ENCODE measurements at places on chromosomes 7 and 10.

DNA sequence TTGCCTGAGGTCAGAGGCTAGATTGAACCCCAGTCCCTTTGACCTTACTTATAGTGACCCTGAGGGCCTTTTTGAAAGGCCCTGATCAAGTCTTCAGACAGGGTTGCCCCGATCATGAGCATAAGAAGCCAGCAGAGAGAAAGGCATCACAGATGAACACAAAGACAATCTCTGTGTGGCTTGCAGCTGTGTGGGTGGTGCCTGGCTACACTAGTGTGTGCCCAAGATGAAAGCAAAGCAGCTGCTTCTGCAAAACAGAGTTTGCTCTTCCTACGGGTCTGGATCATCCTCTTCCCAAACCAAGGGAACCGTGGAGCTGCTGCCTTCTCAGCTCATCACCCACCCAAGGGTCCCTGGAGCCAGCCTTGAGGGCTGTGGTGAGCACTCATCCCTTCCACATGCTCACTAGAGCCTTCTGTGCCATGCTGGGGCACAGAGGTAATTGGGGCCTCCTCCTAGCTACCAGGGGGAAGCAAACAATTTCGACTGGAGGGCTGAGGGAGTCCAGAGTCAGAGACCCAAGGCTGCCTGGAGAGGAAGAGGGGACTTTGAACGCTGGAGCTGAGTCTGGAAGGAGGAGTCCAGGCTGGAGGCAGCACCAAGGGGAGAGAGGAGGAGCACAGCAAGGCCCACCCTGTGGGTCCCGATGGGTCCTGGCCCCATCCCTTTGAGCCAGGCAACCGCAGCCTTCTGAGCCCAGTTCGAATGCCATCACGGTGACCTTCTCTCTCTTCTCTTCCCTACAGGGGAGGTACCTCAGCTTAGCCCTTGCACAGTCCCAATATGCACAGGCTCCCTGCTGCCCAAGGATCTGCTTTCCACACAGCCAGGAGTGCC, 42.3 kb downstream of the ANTXRL start:
- DNase-seq = no peak

DNA sequence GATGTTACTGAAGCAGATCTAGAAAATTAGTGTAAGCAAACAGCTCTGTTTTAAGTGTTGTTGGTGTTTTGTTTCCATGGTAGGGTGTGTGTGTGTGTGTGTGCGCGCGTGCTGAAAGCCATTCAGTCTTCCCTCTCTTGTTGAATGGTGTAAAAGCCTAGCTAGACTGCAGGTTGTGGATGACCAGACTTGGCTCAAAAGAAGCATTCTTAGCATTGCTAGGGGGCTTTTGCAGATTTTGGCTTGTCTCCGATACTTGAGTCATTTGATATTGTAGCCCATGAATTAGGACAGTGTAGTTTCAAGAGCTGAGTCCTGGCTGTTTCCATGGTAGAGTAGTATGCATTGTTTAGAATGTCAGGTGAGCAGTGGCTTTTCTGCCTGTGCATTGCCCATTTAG, 99.1 kb downstream of the SND1 start:
- DNase-seq = peak; percentile 43

DNA sequence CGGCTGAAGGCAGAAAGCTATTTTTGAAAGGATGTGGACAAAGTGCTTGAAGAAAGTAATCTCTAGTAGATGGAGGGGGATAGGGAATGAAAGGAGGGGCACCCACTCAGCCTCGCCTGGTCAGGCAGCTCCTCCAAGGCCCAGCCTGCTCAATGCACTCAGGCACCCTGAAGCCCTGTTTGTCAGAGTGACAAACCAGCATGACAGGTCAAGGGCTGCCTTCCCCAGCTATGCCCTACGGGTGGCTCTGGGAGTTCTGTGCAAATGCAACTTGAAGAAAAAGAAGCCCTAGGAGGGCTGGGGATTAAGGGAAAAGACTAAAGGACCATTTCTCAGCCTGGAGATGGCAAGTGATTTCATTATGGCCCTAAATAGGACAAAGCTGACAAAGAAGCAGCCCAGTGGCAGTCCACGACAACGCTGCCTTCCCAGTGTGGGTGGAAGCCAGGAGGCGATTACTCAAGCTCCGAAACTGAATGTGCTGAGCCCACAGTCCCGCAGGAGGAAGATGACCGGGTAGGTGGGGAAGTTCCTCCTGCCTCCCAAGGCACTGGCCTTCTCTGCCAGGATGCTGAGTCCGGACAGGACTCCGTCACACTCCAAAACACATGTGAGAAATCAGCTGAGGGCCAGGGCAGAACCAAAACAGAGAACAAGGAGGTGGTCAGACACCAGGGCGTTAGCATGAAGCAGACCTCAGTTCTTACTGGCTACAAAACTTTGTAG, 16.3 kb downstream of the LIPA start:
- DNase-seq = no peak

GRCh38 chr7:136877990-136878389, 9.5 kb downstream of the CHRM2 start:
- DNase-seq = no peak

DNA sequence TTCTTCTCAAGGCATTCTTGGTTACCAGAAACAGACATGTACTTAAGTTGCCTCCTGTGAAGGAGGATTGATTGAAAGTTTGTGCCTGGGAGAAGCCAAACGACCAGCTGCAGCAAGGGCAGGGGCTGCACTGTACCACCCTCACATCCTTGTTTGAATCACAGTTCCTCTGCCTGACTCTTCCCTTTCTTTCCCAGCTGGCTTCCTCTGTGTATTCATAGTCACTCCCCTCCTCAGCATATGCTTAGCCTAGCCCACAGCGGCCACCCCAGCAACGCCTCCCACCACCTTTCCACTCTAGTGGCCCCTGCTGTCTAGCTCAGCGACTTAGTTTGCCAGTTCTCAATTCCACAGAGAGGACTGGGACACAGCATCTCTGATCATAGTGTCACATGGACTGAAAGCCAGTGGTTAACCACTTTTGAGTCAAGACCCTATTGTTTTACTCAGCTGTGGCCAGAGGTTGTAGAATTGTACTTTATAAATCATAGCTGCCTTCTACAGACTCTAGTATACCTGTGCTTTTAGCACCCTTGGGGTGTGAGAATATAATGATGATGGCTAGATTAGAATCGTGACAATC, 643.0 kb downstream of the SUGCT start:
- no peak for DNase-seq

DNA sequence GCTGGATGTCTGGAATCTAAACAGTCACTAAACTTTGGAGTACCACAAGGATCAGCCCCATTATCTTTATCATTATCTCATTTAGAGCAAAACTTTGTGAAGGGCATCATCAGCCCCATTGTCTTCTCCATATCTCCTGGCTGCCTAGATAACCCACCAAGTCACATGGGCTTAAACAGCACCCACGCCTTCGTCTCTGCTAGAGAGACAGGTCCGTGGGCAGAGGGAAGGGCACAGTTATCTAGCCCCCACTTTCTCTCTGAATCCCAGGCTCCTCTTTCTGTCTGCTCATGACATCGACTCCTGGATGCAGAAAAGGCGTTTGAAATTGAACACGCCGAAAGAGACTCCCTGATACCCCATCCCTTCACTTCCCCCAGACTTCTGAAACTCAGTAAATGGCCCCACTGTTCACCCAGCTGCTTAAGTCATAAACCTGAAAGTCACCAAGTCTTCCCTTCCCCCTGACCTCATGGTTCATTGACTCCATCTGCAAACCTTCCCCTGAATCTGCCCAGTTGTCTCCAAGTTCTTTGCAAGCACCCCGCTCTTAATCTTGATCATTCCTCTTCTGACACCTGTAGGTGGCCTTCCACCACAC, 20.9 kb upstream of the PARD3 start:
- no peak for DNase-seq

DNA sequence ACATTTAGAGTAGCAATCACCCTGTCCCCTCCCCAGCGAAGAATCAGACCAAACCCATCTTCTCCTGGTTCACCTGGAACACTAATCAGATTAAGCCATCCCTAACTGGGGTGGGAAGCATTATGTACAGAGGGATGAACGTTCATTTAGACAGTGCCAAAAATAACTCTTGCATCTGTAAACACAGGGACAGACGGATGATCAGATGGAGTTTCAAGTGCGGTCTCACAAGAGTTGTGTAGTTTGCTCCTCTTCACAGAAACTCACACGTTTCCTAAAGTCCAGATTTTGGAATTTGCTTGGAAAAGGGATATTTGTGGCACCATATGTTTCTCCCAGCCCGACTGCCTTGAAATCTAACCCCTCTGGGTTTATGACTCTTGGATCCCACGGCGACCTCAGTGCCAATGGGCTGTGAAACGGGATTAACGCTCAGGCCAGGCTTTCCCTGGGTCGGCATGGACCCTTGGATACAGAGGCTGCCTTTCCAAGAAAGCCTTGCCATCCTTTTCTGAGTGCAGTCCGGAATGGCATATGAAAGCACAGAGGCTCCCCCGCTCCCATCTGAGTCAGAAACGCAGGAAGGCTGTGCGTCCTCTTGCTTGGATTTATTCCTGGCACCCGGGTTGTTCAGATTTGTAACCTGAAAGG, 293.2 kb upstream of the HABP2 start:
- DNase-seq = no peak

- DNase-seq = peak; percentile 32
Observed at GRCh38 chr10:79322616-79323543, 24.4 kb upstream of the PPIF start.

DNA sequence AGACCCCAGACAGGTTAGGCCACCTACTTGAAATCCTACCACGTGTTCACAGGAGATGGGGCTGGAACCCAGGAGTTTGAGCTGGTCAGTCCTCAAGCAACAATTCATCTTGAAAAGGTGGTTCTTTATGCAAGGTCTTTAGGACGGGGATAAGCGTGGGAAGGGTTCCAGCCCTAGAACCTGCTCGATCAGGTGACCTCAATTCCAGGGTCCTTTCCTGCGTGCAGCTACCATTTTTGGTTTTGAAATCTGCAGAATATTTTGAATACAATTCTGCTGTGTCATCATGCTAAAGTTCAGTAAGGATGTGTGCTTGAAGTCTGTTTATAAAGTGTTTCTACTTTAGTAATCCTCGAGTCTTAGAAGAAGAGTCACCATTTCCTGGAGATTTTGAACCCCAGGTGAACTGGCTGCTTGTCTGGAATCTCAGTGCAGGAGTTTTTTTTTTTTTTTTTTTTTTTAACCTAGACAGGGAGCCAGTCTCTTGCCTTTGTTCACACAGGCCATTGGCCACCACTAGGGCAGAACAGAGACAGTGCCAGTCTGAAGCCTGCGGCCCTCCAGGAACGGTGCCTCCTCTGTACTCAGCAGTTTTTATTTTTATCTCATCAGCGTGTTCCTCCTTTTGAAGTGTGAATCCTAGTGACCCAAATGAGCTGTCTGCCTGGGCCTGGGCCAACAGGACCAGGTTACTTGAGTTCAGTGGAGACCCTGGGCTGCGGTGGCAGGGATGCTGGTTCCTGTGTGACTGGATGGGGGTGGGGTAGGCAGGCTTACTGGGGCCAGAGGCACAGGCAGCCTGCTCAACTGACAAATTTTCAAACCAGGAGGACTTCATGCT, 54.6 kb downstream of the EEPD1 start:
- DNase-seq = peak; percentile 90

DNA sequence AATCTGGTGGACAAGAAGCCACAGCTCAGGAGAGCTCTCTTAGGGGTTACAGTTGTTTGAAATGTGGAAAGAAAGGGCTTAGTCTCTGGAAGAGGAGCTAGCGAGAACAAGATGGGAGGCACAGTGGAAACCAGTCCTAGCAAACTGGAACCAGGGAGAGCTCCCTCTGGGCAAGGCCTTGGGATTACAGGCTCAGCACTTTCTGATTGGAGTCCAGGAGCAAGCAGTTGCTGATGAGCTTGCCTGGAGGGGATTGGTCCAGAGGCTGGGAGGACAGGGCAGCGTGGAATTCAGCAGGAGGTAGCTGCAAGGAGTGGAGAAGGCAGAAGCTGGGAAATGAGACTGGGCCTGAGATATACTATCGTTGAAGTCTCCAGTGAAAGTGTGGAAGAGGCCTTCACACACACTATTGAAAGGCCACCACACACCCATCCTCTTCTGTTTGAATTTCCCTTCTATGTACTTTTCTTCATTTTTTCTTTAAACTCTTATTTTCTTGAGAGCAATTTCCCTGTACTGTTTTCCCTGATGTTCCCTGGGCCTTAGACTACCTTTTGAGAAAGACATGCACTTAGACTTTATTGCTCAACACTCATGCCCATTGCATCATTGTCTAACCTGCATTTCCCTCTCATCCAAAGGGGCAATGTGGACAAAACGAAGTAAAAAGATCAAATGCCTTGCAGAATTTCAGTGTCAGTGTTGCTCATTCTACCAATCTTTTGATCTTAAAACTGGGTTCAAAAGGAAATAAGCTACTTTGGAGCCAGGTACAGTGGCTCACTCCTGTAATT, 57.8 kb upstream of the LANCL2 start:
- peak; percentile 63 for DNase-seq

DNA sequence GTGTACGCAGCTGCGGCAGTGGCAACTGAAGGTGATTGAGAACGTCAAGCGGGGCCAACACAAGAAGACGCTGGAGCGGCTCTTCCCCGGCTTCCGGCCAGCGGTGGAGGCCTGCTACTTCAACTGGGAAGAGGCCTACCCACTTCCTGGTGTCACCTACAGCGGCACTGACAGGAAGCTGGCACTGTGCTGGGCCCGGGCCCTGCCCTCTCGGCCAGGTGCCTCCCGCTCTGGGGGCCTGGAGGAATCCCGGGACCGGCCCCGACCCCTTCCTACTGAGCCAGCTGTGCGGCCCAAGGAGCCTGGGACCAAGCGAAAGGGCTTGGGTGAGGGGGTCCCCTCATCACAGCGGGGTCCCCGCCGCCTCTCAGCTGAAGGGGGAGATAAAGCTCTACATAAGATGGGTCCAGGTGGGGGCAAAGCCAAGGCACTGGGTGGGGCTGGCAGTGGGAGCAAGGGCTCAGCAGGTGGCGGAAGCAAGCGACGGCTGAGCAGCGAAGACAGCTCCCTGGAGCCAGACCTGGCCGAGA, 6.5 kb downstream of the ZSWIM8 start:
- DNase-seq = no peak

- DNase-seq = no peak
Observed at GRCh38 chr10:26481315-26481692, 43.2 kb downstream of the APBB1IP start.

DNA sequence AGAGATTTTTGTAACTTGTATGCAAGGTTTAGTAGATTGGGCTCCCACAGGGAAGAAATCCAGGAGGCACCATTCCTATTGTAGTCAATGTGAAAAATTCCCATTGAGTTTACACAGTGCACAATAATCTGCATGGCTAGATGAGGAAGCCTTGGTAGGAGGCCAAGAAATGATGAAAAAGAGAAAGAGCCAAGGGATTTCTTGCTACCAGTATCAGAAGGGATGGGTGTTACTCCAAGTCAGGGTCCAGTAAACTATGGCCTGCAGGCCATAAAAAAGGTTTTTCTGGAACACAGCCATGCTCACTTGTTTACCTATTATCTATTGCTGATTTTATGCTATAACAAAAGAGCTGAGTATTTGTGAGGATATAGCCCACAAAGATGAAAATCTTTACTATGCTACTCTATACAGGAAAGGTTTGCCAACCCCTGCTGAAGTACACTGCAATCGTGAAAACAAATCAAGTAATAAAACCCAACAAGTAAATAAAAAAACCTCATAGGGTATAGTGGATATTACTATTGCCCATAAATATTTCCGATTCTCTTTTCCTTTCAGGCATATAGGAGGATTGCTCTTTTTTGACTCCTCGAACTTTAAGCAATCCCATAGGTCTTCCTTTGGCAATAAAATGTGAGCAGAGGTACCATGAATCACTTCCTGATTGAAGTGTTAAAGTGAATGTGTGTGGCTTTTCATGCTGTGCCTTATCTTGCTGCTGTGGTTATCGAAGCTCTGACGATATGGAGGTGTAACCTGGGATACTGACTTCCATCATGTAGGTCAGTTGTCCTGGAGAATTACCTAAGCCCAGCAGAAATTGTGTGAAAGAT, 256.3 kb upstream of the MAGI2 start:
- DNase-seq = peak; percentile 95

- DNase-seq = no peak
Observed at GRCh38 chr7:43922726-43923125, 3.5 kb upstream of the UBE2D4 start.
